ENCODE measurements at places on chromosomes 3 and 15. TPM values are rescaled to one million over a fixed set of nuclear protein-coding genes. Genes with fewer than 3 reads are reported as not detected.
A peak's percentile ranks its signal among the peaks of the same experiment; 100 is the strongest.

Gene HES1
- total RNA-seq: 71.2 TPM

Gene SYNM
- 228 TPM for total RNA-seq

Gene GASK1A
- 25.1 TPM for total RNA-seq

Gene GOLGA8M
- total RNA-seq: 2.1 TPM

Gene IRAK2
- total RNA-seq: 2.9 TPM

Gene SLC7A14
- total RNA-seq: 1.8 TPM

Gene SLC24A5
- total RNA-seq: 0.26 TPM

Gene CHRNB4
- 0.53 TPM for total RNA-seq

Gene TMEM266
- total RNA-seq: 0.16 TPM

Gene CDHR4
- not detected for total RNA-seq

Gene GDPGP1
- 6.6 TPM for total RNA-seq

Gene PPCDC
- total RNA-seq: 12.8 TPM

Gene XYLB
- total RNA-seq: 8.1 TPM

GRCh38 chr3:175325440-175325839 lies 466.3 kb downstream of the NAALADL2 start:
- no peak for DNase-seq

DNA sequence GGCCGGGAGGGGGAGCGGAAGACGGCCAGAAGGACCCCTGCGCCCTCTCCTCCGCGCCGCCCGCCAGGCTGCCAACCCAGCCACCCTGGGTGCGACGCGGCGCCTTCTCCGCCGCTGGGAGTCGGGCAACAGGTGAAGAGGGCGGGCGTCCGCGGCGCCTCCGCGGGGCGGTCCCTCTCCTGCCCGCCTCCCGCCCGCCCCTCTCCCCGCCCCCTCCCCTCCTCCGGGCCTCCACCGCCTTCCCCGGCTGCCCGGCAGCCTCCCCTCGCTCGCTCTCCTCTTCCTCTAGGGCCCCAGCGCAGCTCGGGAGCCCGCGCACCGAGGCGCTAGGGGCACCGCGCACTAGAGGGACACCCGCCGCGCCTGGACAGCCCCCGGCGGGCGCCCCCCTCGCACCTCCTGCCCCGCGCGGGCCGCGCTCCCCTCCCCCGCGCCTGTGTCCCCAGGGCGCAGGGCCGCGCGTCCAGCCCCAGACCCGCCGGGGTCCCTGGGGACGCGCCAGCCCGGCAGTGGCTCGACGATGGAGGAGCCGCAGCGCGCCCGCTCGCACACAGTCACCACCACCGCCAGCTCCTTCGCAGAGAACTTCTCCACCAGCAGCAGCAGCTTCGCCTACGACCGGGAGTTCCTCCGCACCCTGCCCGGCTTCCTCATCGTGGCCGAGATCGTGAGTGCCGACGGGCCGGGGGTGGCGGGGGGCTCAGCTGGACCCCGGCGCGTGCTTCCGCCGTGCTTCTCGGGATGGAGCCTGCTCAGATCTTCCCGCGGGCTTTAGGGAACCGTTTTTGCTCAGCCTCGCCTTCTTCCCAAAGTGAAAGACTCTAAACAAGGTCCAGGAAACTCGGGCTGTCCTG lies at the start of gene CMTM8:
Gene CMTM8 (plus strand): TSS at position 228 of the 854 bp plus-strand sequence. CDS start 293 bp downstream, at position 521.
- DNase-seq: no peak

DNA sequence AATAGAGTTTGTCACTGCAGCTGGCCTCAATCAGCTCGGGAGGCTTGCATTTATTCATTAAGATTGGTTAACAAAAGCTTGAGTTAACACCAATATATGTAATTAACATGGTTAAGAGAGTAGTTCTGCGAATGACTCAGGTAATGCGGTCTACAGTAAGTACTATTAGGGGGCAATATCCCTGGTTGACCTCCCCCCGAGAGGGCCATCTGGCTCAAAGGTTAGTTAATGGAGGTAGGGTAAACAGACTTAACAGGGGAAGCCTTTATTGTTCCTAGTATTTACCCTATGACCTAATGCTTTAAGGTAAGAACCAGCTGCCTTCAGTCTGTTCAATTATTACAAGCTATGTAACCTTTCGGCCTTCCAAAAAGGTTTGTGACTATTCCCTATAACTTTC lies 403.3 kb upstream of the SGO1 start:
- DNase-seq: no peak

- no peak for DNase-seq
Measured at GRCh38 chr15:25179673-25180511, 225.1 kb downstream of the SNRPN start.

- no peak for DNase-seq
Measured at GRCh38 chr3:159637883-159638542, 350.6 kb upstream of the IL12A start.

DNA sequence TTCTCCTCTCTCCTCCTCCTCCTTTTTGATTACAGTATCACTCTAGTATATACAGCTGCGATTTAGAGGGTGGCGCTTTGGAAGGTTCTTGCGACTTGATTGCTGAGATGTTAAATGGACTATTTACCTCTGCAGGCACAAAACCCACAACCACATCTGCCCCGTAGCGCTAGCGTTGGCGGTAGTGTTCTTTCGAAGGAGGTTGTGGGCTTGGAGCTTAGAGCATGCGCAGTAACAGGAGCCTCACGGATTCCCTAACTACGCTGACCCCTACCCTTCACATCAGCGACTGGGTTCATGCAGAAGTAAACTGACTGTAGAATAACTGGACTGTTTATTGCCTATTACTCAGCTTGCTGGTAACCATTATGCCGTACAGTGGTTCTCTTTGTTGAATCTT lies 58.0 kb downstream of the CGGBP1 start:
- DNase-seq: no peak

DNA sequence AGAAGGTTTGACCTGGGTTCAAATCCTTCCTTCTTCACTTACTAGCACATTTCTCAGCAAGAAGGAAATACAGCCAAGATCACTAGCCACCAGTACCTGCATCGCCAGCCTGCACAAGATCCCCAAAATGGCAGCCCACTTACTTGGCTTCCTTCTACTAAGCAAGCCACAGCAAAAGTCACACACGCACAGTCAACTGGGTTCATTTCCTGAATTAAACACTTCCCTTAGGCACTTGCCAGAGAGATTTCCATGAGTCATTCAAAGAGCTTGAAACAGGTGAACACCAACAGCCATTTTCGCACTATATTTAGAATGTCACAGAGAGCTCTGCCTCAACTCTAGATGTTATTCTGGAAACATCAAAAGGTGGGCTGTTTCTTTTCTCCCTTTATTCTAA lies 42.6 kb downstream of the MGLL start:
- no peak for DNase-seq

- no peak for DNase-seq
Measured at GRCh38 chr3:123281929-123282328, 80.2 kb downstream of the SEC22A start.

DNA sequence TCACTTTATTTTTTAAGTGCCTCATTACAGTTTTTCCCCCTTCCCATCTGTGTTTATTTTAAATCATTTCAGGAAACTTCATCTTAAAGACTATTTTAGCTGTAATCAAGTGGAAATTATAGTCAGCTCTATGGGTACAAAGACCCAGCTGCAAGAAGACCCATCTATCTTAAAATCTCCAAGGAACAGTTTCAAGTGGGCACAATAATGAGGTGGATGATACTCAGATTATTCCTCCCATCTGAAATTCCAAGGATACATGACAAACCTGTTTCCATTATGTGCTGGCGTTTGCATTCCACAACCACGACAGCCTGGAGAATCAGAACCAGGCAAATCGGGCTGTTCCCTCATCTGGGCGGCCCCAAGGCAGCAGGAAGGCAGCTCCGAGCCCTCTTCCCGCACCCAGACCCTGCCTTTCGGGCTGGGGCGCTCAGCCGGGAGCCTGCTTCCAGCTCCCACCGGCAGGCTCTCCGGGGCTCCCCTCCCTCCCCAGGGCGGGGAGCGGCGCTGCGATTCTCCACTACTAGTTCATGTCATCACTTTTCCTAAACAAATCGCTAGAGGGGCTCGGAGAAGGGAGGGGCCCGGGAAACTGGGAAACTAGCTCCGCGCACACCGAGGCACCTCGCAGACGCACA lies at the start of gene MGLL:
Gene MGLL (minus strand): TSS at position 475 of the 641 bp plus-strand sequence. CDS start 197 bp downstream, at position 278.
- no peak for DNase-seq

GRCh38 chr3:141243271-141243707 lies 11.7 kb downstream of the PXYLP1 start:
- no peak for DNase-seq

DNA sequence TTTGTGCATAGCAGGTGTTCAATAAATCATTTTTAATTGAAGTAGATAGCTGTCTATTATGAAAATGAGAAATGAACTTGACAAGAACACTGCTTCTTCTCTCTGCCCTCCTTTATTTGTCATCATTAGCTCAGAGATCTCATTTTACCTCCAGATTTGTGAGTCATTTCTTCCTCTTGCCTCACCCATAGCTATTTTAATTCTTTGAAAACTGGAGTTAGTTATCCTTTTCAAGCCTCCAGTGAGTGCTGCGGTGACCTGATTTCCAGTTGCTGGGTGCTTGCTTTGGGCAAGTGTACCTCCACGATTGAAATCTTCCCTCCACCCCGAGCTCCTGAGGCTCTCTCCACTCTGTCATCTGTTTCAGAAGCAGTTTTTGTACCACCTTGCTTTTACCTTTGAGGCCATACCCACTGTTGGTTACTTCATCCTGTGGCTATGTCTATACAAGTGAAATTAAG lies 114.6 kb downstream of the NFKBIZ start:
- no peak for DNase-seq

GRCh38 chr3:25785826-25786225 lies 2.6 kb upstream of the NGLY1 start:
- DNase-seq: no peak

- no peak for DNase-seq
Measured at GRCh38 chr3:187616307-187616972, 53.8 kb downstream of the SST start.

- no peak for DNase-seq
Measured at GRCh38 chr15:77836906-77837648, 204.4 kb upstream of the LINGO1 start.

DNA sequence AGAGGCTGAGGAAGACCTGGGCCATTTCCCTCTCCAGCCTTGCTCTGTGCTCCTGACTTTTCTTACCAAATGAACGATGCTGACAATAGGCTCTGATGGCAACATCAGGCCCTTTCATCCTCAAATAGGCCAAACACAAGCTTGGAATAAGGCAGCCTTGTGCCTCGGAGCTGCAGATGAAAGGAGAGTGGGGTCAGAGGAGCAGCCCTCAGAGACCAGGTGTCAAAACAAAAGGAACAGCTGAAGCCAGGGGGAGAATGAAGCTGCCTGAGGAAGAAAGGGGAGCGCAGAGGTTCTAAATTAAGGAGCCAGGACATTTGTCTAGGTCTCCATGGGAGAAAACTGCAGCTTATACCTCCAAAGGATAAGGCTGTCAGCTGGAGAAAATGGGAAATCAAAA lies 5.1 kb downstream of the BFSP2 start:
- no peak for DNase-seq

DNA sequence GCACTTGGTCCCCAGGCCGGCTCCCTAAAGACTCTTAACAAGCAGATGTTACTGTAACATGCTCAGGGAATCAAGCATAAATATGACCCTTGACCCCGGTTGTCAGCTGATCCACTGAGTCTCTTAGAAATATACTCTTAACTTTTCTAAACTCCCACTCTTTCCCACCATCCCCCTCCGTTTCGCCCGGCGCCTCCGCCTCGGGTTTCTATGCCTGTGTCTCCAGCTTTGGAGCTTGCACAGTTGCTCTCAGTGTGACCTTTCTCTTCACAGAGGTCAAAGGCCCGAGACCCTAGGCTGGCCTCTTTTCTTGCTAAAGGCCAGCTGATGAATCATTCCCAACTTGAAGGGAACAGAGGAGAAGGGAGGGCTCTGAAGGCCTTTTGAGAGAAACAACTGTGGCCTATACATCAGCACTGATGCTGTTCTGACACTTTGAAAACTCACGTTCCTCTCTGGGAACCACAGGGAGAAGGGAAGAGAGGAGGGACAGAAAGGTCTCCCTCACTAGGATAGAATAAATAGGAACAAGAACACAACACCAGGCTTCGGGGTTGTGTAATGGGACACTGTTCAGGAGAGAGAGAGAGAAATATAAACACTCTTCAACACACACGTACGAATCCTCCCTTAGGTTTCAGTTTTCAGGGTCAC lies 484.5 kb upstream of the NR2F2 start:
- DNase-seq: no peak

GRCh38 chr3:5657106-5657505 lies 469.6 kb downstream of the EDEM1 start:
- no peak for DNase-seq

- peak; percentile 41 for DNase-seq
Measured at GRCh38 chr3:137105277-137105977, 147.6 kb downstream of the IL20RB start.

GRCh38 chr15:71601038-71601834 lies 209.1 kb upstream of the NR2E3 start:
- DNase-seq: no peak

- no peak for DNase-seq
Measured at GRCh38 chr15:32743411-32744140, 25.8 kb downstream of the GREM1 start.

DNA sequence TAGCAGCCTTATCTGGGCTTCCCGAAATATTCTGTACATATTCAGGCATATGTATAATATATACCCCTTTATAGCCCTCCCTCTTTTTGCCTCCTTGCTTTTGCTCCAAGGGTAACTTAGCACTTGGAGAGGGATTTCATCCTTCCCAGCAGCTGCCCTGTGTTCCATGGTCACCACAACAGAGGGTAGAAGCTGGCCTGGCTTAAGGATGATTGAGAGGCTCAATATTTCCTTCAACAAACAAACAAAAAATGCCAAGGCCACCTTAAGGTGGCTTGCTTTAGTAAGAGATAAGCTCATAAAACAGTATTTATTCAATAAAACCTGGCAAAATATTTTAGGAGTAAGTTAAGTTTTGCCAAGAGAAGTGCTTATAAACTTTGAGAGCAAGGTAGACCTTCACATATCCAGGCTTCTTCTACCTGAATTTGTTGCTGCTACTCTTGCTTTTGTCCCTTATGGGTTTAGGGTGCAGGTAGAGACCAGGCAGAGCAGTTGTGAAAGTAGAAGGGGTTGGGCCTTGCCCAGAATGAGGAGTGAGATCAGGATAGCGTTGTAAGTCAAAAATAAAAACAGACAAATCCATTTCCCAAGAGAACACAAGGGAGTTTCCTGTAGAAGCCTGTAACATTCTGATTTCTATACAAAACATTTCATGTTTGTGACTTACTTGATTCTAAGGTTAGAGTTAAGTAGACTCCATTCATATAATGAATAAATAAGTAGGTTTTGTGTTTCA lies 52.7 kb upstream of the ATOSA start:
- no peak for DNase-seq

DNA sequence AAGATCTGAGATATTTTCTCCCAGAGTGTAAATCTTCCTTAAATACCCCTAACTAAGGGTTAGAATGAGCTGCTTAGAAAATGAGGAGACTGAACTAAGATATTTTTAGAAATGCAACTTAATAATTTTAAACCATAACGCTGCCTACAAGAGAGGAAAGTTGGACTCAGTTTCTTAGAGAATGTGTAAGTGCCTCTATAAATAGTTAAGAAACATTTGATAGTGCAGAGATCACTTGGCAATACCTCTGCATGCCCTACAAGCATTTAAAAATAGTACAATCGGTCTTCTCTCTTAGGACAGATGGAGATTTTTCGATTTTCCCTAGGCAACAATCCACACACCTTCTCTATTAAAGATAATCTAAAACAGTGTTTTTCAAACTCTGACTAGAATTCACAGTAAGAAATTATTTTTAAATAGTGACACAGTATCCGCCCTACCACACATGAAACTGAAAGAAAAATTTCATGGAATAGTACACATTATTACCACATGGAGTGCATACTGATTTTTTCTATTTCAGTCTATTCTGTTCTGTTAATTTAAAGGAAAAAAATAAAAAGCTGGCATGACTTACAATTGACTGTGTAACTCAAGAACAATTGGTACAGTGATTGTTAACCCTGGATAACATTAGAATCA lies 83.2 kb downstream of the GADL1 start:
- no peak for DNase-seq

- no peak for DNase-seq
Measured at GRCh38 chr3:195095035-195095703, 175.8 kb downstream of the XXYLT1 start.

Measured in urinary bladder (tissue), 4 donors.